ENCODE measurements at places on chromosomes 12 and 14.

GRCh38 chr14:54774824-54775223 is 127.8 kb downstream of the GCH1 start:
- no peak for DNase-seq

DNA sequence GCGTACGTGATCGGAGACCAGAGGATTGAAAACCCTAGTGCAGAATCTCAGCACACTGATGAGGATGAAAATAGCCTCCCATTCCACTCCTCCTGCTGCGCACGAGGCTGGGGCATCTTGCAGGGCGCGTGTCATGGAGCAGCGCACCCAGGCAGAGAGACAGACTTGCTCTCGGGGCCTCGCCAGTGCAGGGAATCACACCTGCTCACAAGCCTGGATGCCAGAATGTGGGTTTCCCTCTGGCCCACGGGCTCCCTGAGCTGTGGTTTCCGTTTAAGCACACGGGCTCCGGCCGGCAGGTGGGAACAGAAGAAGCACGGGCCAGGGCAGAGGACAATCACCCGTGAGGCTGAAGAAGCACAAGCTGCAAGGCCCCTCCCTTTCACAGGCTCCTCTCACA is 2.0 kb downstream of the FGF6 start:
- no peak for DNase-seq

DNA sequence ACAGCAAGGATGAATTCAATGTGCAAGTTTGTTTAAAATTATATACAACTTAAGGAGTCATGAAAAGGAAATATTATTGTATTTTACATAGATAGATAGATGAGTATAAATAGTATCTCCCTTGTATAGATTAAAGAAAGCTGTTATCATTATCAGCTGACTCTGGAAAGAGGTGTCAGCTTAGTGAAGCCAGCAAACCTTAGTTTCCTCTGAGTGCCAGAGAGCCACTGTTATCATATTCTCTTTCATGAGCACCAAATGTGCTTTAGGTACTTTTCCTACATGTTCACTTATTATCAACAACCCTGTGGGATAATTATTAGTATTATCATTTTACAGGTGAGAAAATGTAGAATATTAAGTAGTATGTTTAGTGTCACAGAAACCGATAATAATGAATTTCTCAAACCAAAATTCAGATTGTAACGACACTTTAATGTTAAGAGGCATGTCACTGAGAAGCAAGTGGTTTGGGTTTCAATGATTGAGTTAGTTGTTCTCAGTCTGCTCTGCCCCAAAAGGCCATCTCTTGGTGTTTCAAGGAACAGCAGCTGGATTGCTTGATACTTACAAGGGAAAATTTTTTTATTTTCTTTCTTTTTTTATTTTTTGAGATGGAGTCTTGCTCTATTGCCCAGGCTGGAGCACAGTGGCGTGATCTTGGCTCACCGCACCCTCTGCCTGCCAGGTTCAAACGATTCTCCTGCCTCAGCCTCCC is 53.7 kb downstream of the PLEKHA5 start:
- DNase-seq, result no peak

DNA sequence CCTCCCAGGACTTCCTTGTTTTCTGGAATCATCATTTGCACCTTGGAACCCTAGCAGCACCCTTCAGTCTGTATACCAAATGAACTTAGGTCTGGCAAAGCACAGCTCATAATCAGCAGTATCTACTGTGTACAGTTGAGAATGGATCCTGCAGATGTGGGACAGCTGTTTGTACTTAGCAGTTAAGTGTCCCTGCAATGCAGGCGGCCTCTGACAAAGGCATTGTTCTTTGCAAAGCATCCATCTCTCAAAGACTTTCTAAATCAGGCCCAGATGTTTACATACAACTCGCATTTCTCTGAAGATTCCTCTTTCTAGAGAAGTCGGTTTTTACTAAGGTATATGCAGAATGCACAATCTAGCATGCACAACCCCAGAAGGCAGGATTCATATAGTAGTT is 170.5 kb upstream of the RBM19 start:
- DNase-seq, result no peak

GRCh38 chr14:52044791-52045522 is 23.9 kb downstream of the NID2 start:
- DNase-seq, result no peak

Measured in NCI-H446 treated with DMSO at 0.1 percent for 48 hours (cell line).